ENCODE measurements at places on chromosomes 4 and X. TPM values are rescaled to one million over a fixed set of nuclear protein-coding genes. Genes with fewer than 3 reads are reported as not detected.
A peak's percentile ranks its signal among the peaks of the same experiment; 100 is the strongest.

DNA sequence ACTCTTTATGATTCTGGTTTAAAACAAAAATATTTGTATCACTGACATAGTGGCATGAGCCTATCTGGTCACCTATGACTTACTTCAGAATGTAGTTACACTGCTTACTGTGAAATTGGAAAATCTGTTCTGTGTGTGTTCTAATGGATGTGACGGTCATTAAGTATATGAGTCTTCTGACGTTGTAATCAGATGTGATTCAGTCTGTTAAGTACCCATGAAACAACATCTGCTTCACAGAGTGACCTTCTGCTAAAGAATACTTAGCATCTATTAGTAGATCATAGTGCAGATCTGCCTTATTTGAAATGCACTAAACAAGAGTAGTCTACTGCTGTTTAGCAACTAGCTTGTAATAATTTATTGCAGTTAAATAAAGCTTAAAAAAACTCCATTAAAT, 317.1 kb downstream of the DCTD start:
- DNase-seq: no peak

DNA sequence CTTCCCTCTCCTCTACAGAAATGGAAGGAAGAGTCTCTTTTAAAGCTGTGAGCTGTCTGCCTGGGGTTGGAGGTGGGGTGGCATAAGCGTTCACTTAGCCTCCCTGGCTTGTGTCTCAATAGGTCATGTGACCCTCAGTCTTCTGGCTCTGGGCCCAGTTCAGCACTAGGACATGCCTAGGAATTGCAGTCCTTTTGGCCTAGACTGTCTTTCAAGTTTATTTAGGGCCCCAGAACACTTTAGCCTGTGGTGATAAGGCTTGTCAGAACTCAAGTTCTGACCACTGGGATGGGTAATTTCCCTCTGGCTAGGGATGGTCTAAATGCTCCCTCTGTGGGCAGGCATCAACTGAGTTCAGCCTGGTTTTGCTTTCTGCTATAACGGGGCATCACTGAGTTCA, 34.3 kb upstream of the ARMCX4 start:
- no peak for DNase-seq

DNA sequence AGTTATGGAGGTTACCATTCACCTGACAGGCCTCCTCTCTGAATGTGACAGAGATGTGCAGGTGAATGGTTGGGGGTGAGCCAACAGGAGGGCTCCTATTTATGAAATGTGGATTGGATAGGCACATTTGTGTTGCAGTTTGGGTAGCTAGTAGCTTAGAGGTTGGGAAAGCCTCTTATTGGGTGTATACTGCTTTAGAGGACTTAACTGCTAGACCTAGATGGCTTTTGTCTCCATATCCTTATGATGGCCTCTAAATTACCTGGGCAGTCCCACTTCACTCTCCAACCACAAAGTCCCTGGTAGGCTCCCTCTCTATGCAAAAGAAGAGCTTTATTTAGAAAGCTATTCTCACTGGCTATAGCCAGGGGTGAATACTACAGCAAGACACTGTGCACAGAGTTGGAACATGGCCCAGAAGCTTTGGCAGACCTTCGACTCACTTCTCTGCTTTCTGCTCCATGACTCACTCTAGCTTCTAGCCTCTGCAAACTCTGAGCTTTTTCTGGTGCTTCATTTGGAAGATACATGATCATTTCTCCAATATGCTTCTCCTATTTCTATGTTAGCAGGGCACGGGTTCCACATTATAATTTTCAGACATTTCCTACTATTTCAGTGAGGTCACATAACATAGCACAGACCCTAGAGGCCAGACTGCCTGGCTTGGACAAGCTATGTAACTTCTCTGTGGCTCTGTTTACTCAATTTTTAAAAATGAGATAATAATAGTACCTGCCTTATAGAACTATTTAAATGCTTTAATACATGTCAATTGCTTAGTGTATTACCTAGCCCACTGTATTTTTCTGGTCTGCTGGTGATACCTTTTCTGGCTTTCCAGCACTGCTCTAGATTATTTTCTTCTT, 6.0 kb upstream of the VGLL1 start:
- peak; percentile 74 for DNase-seq

GRCh38 chrX:34749896-34750295, 92.8 kb upstream of the TMEM47 start:
- DNase-seq: no peak

DNA sequence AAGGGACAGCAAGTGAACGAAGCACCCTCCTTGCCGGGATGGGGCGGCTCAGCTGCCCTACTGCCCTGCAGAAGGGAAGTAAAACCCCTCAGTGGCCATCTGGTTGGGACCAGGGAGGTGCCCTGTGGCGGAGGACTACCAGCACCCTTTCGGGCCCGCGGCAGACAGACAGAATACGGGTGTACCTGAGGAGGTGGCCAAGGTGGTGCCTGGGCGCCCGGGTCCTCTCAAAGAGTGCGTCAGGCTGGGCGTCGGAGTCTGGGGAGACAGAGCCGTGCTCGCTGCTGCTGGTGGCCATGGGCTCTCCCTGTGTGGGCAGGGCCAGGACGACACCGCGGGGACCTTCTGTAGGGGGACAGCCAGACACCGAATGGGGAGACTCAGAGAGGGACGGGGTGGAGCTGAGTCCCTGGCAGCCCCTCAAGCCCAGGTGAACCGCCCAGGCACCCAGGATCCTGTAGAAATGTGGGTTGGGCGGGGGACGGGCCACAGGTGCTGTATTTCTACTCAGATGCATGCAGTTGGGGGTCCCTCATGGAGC, 29.7 kb downstream of the PDHA1 start:
- DNase-seq: no peak

- peak; percentile 38 for DNase-seq
Observed at GRCh38 chr4:1022739-1023066, 11.3 kb downstream of the FGFRL1 start.

DNA sequence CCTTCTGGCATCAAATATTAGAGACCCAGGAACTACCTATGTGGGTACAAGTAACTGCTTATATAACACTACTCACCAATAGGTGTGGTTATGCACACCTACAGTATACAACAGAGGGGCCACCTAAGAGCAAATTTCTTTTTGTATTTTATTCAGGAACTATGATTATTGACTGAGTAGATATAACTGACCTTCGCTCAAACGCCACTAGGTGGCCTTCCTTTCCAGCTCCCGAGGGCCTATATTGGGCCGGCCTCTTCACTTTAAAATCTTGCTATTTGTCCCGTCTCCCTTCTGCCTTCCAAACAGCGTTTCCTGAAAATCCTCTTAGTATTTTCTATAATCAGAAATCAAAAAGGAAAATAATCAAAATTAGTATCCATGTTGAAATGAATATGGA, 19.9 kb upstream of the PABPC5 start:
- no peak for DNase-seq

DNA sequence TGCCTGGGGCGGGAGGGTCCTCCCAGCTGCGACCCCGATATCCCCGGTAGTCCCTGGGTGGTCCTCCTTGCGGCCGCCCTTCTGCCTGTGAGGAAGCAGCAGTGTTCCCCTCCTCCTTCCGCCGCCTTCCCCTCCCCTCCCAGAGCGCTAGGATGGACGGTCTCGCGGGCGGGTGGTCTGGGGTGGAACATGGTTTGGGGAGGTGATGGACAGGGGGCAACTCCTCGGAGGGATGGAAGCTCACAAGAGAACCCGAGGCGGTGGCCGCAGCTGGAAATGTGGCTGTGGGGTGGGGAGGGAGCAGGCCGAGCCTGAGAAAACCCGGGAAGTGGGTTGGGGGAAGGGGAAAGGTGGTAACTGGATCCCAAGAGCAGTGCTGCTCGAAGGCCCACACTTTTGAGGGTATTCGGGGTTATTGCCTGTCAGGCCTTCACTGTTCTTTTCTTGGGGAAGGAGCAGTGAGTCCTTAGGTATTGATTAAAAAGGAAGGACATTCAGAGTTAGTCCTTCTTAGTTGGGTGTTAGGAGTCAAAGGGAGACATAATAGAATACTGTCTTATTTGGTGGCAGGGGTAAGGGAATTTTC, 581 bp downstream of the UBE2K start:
- DNase-seq: peak; percentile 59

GRCh38 chrX:30659421-30659820, 6.2 kb downstream of the GK start:
- no peak for DNase-seq

DNA sequence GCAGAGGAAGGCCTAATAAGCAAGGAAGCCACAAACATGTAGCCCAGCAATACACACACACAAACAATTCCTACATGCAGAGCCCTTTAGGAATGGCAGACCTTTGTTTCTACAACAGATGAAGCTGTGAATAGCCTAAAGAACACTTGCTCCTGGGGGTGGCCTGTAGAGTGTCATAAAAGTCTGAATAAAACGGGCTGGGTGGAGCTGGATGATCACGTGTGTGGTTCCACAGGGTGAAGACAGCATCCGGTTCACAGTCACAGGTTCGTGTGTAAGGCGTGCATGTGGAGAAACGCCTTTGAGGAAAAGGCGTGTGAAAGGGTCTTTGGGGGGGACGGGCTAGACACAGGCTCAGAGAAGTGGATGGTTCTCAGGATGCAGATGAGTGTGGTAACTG, 156.1 kb downstream of the AFAP1 start:
- DNase-seq: peak; percentile 60

The TMEM33 gene
- 55.2 TPM for total RNA-seq

The COL4A5 gene
- 0.75 TPM for total RNA-seq

The SMIM31 gene
- 1.9 TPM for total RNA-seq
